ENCODE measurements at places on chromosomes 5 and 9.

DNA sequence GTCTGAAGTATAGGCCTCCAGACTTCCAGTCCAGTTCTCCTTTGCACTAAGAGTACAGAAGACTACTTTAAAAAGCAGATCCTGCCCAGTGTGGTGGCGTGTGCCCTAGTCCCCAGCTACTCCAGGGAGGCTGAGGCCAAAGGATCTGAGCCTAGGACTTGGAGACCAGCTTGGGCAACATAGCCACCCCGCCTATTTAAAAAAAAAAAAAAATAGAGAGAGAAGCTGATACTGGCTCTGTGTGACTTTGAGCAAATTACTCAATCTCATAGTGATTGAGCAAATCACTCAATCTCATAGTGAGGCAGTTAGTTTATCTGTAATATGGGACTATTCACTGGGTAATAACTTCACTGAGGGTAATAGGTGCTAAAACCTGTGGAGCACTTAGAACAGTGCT is 43.6 kb upstream of the KDM4C start:
- DNase-seq = no peak

GRCh38 chr5:96933764-96934707 is 1.8 kb upstream of the LNPEP start:
- peak; percentile 50 for DNase-seq

- DNase-seq = no peak
Observed at GRCh38 chr5:158801893-158802292, 297.8 kb downstream of the EBF1 start.

DNA sequence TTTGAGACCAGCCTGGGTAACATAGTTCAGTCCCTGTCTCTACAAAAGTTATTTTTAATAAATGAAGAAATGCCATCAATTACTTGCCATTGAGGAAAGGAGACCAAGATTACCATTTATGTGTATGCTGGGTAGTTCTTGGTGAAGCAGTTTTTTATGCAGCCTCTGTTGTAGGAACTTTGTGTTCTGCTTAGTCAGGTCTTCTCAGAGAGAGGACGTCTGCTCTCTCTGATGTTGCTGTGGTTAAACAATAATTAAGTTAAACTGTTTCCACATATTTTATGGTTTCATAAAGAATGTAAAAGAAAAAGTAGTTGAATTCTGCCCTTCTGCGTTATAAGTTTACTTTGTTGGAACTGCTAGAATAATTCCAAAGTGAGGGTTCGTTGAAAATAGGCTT is 210.5 kb downstream of the KDM4C start:
- DNase-seq = no peak

DNA sequence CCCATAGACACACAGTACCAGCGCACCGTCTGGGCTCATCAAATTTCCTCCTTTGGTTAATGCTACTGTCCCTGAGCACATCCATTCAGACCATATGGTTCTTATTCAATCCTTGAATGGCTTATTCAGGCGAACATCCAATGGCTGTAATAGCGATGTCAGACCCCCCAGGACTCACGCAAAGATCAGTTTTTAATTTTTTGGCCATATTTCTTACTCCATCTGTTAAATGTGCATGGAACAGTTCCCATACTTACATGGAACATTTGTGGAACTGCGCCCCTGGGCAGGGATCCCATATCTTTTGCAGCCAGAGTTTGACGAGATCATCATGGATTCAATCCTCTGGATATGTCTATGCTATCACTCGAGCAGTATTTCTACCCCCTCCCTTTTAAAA is 213.2 kb downstream of the ADAMTS6 start:
- no peak for DNase-seq

- DNase-seq = no peak
Observed at GRCh38 chr5:146890066-146890465, 11.5 kb upstream of the PPP2R2B start.

- DNase-seq = no peak
Observed at GRCh38 chr9:105928416-105928815, 234.1 kb downstream of the TMEM38B start.

- no peak for DNase-seq
Observed at GRCh38 chr5:42668254-42668653, 88.4 kb upstream of the CCDC152 start.

GRCh38 chr5:149680810-149681221 is 49.3 kb upstream of the PPARGC1B start:
- DNase-seq = no peak

GRCh38 chr5:99544356-99544755 is 615.5 kb upstream of the CHD1 start:
- no peak for DNase-seq

DNA sequence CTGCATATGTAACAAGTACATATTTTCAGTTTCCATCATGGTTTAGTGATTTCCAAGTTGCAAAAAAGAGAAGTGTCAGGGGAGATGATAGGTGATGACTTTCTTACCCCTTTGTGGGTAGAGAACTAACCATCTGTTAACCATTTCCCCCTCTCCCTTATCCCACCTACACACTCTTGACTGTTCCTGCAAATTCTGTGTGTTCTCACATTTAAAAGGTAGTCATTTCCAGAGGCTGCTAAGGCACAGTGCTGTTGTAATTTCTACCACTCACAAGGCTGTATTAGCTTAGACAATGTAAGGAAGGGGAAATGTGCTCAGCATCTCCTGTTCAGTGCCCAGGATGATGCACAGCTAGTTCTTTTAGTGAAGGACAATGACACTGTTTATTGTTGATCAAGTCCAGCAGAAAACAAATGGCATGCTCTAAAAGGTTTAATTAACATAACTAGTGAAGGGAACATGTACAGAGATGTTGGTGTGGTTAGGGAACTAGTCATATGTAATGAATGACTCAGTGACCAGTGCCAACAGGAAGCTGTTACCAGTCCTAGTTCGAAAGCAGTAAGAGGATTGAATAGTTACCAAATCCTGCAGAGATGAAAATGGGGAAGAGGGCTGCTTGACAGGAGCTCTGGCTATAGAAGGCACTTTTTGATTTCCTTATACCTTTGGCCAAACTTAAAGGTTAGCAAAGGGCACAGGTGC is 165.1 kb downstream of the PLK2 start:
- no peak for DNase-seq

GRCh38 chr5:119386596-119387344 is 31.0 kb downstream of the TNFAIP8 start:
- no peak for DNase-seq

GRCh38 chr9:22056402-22056801 is 47.3 kb upstream of the CDKN2B start:
- DNase-seq = no peak

DNA sequence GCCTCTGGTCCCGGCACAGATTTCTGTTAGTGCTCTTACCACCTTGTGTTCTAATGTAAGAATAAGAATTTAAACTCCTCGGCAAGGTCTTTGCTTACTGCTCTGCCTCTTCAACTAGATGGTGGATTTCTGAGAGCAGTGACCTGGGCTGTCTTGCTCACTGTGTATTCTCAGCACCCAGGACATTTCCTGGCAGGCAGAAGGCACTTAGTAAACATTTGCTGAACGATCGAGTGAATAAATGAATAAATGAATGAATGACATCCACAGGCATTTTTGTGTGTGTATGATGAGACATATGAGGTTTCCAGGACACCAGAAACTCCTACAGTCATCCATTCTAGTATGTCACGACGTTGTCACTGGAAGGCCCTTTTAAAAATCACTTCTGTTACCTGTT is 143.2 kb downstream of the BOD1 start:
- no peak for DNase-seq

- no peak for DNase-seq
Observed at GRCh38 chr9:68742333-68742730, 37.3 kb downstream of the PIP5K1B start.

- no peak for DNase-seq
Observed at GRCh38 chr5:173438951-173439350, 110.7 kb upstream of the STC2 start.

GRCh38 chr5:176679365-176680225 is 32.3 kb downstream of the TSPAN17 start:
- DNase-seq = no peak

DNA sequence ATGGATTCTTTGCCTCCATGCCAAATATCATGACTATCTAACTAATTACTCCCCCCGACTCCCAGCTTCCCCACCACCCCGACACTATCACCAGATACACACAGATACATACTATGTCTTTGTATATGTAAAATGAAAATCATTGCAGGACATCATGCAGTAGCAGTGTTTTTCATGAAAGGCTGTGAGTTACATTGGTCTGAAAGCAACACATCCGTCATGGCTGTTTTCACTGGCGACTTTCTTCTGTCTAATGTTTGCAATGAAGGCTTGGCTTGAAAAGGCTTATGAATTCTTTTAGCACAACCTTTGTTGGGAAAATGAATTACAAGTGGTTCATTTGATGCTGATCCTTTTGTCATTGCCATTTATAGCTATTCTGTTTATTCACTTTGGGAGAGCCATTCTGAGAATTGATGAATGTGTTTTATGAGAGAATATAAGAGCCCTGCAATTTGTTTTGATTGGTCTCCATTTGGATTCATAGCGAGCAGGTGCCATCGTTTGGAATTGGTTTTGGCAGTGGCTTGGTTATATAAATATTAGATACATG is 103.4 kb downstream of the PIP5K1B start:
- peak; percentile 83 for DNase-seq

- no peak for DNase-seq
Observed at GRCh38 chr5:41508186-41508585, 2.2 kb downstream of the PLCXD3 start.

DNA sequence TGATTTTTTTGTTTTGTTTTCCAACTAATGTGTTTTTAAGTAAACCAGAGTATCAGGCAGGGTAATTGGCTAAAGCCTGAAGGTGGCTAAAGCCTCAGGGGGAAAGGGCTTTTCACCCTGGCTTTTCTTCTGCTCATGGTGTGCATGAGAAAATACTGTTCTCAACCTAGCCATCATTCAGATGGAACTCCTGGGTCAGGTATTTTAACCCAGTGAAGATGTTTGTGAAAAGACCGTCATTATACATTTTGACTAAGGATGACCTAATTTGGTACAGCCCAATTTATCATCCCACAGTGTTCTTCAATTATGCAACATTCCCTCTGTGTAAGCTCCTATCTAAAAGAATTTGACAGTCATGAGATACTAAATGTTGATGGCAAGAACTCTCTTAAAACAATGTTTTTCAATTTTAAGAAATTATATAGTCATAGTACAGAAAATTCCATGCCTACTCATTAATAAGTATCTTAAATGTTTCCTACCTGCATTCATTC is 209.5 kb upstream of the TARS1 start:
- DNase-seq = no peak

- DNase-seq = no peak
Observed at GRCh38 chr5:66197764-66198405, 53.8 kb downstream of the SREK1 start.

DNA sequence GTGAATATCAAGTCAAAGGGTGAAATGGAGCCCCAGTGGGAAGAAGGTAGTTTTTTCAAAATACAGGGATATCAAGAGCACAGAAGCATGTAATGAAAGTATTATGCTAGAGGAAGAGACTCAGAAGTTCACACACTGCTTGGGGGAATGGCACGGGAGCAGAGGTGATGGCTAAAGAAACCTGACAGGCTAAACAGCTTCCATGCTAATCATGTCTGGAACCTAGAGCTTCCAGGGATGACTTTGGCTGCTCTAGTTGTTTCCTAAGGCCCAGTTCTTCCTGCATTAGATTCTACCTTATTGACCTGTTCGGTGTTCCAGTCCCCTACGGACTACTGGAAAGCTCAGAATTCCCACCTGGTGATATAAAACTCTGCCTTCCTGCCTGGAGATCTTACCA is 34.3 kb downstream of the TRIM32 start:
- no peak for DNase-seq

DNA sequence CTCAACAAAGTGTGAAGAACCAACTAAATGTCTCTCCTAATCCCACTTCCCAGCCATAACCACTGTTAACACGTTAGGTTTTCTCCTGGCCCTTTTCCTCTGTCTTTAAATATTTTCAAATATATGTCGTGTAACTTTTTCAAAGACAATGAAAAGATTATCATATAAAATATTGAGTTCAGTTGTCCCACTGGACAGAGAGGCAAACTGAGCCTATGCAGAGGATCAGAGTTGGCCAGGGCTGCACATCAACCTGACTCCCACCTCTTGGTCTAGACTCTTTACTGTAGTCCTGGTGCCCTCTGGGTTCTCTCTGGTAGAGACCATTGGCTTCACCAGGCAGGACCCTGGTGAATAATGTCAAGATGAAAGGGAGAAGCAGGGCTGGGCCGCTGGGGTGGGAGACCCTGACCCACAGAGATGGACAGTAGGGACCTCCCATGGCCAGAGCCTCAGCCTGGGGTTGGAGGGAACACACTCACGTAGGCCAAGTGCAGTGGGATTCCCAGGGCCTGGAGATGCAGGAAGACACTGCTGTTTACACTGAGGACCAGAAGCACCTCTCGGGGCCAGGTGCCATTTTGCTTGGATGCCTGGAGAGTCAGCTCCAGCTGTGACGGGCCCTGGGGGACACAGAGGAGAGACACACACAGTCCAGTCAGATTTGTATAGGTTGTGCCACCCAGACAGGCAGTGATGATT is 25.1 kb downstream of the ENG start:
- DNase-seq = no peak

- no peak for DNase-seq
Observed at GRCh38 chr5:131463656-131464055, 171.4 kb downstream of the RAPGEF6 start.

GRCh38 chr9:105413525-105413924 is 34.3 kb upstream of the FSD1L start:
- no peak for DNase-seq

DNA sequence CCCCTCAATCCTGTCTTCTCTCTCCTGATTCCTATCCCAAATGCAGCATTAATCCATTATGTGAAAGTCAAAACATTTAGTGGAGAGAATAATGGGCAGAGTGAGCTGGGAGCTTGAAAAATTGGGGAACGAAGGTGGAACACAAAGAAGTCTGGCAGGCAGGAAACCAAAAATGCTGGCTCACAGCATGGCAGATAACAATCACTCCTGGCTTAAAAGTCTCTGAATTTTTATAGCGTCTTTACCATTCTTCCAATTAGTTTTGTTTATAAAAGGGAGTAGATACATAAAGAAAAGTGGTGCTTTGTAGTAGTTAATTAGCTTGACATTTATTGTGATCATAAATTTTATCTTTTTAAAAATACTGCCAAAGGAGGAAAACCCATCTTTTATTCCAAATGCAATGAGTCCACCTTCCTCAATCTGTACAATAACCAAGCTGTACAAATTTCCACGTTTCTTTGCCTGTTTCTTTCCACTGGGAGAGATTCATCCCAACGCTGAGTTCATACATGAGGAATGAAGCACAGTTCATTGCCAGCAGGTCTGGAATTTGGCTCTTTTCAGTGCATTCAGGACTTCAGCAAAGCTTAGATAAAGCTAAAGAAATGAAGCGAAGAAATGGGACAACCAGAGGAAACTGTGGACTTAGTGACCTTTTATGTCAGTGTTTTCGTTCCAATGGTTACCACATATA is 174.7 kb downstream of the HMHB1 start:
- DNase-seq = no peak
